Kidney epithelial cell (primary cell): ENCODE measurements at places on chromosomes 5 and 9. TPM values are rescaled to one million over a fixed set of nuclear protein-coding genes. Genes with fewer than 3 reads are reported as not detected.

Gene IQGAP2
- total RNA-seq = 4.0 and 11.7 TPM in 2 replicates

Gene RNF180
- total RNA-seq = 11.5 and 16.3 TPM in 2 replicates

Gene HRCT1
- 0.58 TPM in 1 of 2 replicates, not detected in the other for total RNA-seq

Gene DBH
- total RNA-seq = not detected in 2 replicates

Gene SPATA31D4
- total RNA-seq = not detected in 2 replicates

- no peak for DNase-seq
Measured at GRCh38 chr9:99015448-99015847, 71.7 kb downstream of the COL15A1 start.

DNA sequence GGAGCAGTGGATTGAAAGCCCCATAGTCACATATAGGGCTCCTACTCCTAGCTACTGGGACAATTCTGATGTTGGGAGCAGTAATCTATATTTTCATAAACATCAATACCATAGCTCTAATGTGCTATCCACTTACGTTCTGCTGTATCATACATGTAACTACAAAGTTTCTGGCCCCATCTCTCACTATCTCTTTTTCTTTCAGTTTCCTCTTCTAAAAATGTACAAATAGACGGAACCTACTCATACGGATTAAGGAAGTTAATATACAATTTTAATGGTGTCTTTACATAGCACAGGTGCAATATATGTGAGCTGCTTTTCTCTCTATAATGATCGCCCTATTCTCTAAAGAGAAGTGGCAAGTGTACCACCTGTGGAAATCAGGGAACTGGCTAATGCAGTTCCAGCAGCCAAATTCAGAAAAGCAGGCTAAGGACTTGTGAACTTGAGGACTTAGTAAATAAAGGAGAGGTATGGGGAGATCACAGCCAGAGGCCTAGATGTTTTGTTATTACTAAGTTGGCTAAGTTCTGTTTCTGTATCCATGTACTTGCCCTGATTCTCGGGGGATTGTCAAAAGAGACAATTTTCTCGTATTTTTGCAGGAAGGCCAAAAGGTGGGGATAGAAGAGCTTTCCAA, 1021.9 kb downstream of the CDH12 start:
- DNase-seq = no peak

DNA sequence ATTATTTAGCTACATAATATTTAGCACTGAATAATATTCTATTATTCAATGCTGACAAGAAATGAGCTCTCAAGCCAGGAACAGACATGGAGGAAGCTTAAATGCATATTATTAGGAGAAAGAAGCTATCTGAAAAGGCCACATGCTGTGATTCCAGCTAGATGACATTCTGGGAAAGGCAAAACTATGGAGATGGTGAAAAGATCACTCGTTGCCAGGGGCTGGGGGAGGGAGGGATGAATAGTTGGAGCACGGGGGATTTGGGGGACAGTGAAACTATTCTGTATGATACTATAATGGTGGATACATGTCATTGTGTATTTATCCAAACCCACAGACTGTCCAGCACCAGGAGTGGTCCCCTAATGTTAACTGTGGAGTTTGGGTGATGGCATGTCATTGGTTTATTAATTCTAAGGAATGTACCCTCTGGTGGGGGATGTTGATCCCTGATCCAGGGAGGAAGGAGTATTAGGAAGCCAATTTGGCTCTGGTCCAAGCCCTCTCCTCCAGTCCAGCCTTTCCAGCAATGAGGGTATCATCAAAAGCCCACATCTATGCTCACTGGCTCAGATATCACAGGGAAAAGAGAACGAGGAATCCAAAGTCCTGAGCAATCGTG, 162.5 kb downstream of the COL23A1 start:
- no peak for DNase-seq

- DNase-seq = no peak
Measured at GRCh38 chr9:34862836-34863235, 95.2 kb upstream of the PHF24 start.

- no peak for DNase-seq
Measured at GRCh38 chr9:91832322-91832721, 117.7 kb downstream of the ROR2 start.

GRCh38 chr5:149408252-149409099, 29.4 kb upstream of the IL17B start:
- no peak for DNase-seq

- peak; percentile 92 for DNase-seq
Measured at GRCh38 chr9:116899337-116900006, 212.4 kb downstream of the TRIM32 start.

GRCh38 chr5:43523662-43524072, 8.7 kb upstream of the C5orf34 start:
- DNase-seq = no peak

DNA sequence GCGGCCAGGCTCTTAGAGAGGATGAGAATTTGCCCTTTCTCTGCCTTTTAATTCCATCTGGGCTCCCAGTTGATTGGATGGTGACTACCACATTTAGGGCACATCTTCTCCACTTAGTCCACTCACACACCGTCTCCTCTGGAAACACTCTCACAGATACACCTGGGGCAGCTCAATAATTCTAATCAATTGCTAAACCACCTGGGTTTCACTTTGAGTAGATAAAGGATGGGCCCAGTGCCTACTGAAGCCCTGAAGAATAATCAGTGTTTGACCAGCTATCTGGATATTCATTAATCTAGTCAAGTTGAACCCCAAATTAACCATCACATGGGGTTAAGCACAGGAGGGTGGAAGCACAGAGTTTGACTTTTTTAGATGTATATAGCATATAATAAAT, 19.1 kb downstream of the MAN2A1 start:
- no peak for DNase-seq

DNA sequence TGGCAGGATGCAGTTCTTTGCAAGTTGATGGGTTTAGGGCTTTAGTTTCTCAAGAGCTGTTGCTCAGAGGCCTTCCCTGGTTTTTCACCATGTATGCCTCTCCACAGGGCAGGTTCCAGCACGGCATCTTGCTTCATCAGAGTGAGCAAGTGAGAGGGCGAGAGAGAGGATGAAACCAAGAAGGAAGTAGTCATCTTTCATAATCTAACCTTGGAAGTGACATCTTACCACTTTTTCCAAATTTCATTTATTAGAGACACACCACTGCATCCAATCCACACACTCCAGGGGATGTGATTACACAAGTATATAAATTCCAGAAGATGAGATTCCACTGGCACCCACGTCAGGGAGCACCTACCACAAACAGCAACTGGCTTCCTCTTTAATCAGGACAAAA, 294.4 kb downstream of the MARCHF11 start:
- no peak for DNase-seq

DNA sequence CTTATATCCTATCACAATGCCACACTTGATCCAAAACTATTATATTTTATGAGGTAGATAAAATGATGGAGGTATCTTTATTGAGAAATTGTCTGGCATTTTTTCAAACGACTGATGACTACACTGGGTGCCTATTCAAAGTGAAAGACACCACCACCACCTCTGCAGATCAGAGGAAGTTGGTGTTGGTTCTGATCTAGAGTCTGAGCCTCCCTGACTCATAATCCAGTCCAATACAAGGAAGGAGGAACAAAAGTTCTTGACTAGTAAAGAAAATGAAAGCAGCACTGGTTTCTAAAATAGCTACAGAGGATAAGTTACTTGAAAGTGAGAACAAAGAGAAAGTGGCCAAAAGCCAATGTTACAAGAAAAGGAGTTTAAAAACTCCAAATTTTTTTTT, 139.9 kb downstream of the RFX3 start:
- no peak for DNase-seq

GRCh38 chr9:79701651-79702050, 129.9 kb downstream of the TLE4 start:
- DNase-seq = no peak

DNA sequence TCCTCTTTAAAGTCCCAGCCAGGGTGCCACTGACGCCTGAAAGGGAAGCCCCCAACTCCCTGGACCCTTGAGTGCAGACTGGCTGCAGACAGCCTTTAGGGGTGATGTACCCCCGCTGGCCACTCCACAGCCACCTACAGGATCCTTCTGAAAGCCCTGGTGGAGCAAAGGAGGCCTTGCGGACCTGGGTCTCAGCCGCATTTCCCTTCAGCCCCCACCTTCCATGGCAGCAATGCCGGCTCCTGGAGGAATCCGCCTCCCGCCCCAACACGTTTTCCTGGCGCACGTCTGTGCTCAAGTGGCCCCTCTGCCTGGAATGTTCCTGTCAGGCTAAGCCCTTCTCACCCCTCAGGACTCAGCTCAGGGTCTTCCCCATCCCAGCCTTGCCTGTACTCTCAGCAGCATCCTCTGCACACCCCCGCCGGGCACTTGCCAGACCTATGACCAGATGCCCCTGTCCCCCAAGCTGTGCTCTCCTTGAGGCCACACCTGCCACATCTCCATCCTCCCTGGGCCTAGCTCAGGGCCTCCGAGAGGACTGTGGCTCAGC, 134.1 kb upstream of the RAPGEF1 start:
- DNase-seq = no peak

- peak; percentile 64 for DNase-seq
Measured at GRCh38 chr9:126630458-126631237, 16.9 kb downstream of the LMX1B start.

GRCh38 chr5:171577042-171577758, 157.8 kb downstream of the FGF18 start:
- no peak for DNase-seq

DNA sequence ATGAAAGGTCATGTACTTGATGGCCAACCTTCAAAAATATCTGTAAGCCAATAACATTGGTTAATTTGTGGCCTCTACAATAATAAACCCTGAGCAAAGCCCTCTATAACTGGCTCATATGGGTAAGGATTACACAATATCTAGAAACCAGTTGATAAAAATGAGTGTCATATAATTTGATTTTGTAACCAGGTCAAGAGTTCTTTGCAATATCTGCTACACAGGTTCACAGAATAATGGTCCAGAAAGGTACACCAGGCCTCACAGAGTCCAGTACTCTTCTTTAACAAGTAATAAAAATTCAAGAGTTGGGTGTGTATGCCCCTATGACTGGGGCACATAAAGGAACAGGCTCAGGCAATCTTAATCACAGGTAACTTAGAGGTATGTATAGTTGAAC, 95.3 kb downstream of the AUH start:
- no peak for DNase-seq
